ENCODE measurements at places on chromosomes 1 and 21. TPM values are rescaled to one million over a fixed set of nuclear protein-coding genes. Genes with fewer than 3 reads are reported as not detected.
A peak's percentile ranks its signal among the peaks of the same experiment; 100 is the strongest.

DNA sequence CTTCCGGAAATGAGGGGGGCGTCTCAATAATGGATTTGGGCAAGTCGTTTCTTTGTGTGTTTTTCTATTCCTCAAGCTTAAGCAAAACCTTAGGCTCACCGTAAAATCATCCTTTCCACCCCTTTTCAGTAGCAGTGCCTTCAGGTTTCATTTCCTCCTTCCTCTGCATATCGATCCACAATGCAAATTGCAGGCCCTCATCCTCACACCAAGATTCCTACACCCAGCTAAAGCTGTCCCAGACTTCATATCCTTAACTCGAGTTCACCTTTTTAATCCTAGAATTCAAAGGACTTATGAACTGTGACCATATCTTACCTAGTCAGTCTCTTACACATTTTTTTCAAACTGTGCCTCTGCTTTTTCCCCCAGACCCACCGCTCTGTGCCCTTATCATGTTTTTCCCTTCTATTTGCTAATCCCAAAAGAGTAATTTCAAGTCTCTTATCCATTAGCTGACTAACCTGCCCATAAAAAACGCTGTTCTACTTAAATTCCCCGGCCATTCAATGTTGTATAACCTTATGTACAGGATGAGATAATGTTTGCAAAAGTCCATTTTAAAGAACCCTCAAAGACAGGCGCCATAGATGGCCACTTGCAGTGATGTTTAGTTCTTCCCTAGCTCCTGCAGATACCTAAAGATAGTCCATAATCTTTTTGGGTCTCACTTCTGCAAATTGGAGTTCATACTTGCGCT is 1.5 kb downstream of the AKIRIN1 start:
- H3K27me3 ChIP-seq = no peaks in the 10 kb centered on the region
- H3K4me1 ChIP-seq = peaks cover 26% of the 10 kb centered on the region
- no peak overlapping the region for H3K27ac ChIP-seq
- H3K4me3 ChIP-seq = peak overlapping the region; percentile 92
- no peak for DNase-seq

DNA sequence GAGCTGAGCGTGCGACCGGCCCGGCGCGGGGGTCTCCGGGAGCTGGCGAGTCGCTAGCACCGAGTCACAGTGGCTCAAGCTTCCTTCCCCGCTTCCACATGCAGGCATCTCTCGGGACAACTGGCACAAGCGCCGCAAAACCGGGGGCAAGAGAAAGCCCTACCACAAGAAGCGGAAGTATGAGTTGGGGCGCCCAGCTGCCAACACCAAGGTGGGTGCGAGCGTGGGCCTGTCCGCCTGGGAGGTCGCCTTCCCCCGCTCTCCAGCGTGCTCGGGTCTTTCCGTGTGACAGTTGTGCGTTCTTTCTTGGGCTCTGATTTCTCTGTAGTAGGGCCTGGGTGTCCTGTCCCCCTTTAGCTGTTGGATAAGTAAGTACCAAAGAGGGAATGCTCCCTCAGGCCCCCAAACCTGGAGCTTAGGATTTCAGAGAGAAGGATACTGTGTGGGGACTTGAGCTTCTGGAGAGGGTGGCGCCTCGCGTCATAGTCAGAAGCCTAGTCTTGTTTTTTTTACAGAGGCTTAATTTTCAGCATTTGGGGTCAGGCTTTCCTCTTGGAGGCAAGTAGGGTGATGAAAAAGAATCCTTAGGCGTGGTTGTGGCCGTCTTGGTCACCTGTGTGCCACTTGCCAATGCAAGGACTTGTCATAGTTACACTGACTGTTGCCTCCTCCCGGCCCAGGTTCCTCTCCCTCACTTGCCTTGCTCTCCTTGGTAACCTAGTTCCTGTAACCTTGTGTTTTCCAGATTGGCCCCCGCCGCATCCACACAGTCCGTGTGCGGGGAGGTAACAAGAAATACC is 790 bp downstream of the RPS8 start:
- peak overlapping the region; percentile 84 for H3K27ac ChIP-seq
- H3K36me3 ChIP-seq = peaks cover 8% of the 10 kb centered on the region
- peaks cover 16% of the 10 kb centered on the region for H3K4me1 ChIP-seq
- H3K4me3 ChIP-seq = peak overlapping the region; percentile 93
- no peak for DNase-seq
- no peaks in the 10 kb centered on the region for H3K27me3 ChIP-seq

- H3K36me3 ChIP-seq = no peaks in the 10 kb centered on the region
- no peak overlapping the region for H3K4me3 ChIP-seq
- no peak for DNase-seq
- no peak overlapping the region for H3K27ac ChIP-seq
Measured at GRCh38 chr1:79737193-79737592, 730.7 kb upstream of the ADGRL4 start.

DNA sequence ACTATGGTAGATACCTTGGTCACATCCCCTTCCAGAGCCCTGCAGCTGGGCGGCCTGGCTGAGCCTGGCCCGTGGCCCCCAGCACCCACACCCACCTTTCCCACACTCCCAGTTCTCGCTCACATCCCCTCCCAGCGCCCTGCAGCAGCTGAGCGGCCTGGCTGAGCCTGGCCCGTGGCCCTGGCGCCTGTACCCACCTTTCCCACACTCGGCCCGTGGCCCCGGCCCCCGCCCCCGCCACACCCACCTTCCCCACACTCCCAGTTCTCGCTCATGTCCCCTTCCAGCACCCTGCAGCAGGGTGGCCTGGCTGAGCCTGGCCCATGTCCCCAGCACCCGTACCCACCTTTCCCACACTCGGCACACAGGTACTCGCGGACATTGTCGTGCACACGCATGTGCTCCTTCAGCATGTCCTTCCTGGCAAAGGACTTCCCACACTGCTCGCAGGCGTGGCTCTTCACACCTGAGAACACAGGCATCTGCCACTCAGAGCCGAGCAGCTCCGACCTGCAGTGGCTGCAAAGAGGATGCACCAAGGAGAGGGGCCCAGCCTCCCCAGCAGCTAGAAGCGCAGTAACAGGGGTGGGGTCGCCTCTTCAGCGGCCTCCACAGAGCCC is 52.5 kb upstream of the RIPK4 start:
- no peaks in the 10 kb centered on the region for H3K27me3 ChIP-seq
- no peak overlapping the region for H3K27ac ChIP-seq
- H3K4me1 ChIP-seq = no peaks in the 10 kb centered on the region
- no peak for DNase-seq

GRCh38 chr1:94726981-94727685 is 93.0 kb upstream of the SLC44A3 start:
- H3K36me3 ChIP-seq = no peaks in the 10 kb centered on the region
- no peaks in the 10 kb centered on the region for H3K4me1 ChIP-seq
- H3K4me3 ChIP-seq = no peak overlapping the region
- no peaks in the 10 kb centered on the region for H3K27me3 ChIP-seq
- no peak overlapping the region for H3K27ac ChIP-seq

LINGO4 gene
- not detected for total RNA-seq

SIK1 gene
- total RNA-seq = 0.65 TPM

Measured in neural progenitor cell (in vitro differentiated cells).